ENCODE measurements at places on chromosomes 12 and 14.

- no peak for DNase-seq
These were observed 19.3 kb upstream of the NCOR2 start for GRCh38 chr12:124586756-124587155.

GRCh38 chr12:62267480-62267879 lies 7.3 kb downstream of the USP15 start:
- no peak for DNase-seq

GRCh38 chr12:64181430-64182291 lies 40.4 kb downstream of the KICS2 start:
- DNase-seq = no peak

GRCh38 chr12:47377414-47378221 lies 297.9 kb upstream of the AMIGO2 start:
- peak; percentile 96 for DNase-seq

GRCh38 chr12:59164226-59164625 lies 243.9 kb upstream of the LRIG3 start:
- DNase-seq = no peak

GRCh38 chr14:105933238-105933637 lies 406.9 kb downstream of the TMEM121 start:
- DNase-seq = peak; percentile 16

DNA sequence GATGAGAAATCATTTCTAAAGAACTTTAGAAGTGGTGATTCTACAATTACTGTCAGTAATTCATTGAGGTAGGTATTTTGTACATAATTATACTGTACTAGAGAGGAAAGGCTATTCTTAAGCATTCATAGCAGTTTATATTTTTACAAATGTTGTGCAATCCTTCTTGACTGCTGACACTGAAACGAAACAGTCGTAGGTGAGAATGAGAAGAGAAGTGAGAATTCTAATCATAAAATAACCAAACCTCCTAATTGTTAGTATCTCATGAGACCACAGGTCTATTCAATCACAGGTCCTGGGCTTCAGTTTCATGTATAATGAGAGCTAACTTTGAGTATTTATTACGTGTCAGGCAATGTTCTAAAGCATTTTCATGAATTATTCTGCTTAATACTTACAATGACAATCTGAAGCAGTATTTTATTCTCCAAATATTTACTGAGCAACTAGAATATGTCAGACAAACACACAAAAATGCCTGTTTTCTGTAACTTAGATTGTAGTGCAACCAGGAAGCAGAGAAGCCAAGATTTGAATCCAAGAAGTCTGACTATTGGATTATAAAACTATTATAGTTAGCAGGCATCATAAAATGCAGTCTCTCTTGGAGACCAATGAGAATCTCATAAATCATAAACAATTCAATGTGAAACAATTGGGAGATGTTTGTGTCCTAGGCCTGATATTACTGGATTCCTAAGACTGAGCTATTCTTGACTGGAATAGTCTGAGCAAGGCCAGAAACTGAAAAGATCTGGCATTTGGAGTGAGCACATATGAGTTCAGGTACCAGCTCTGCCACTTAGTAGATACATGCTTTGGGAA lies 24.3 kb downstream of the RERG start:
- DNase-seq = no peak

DNA sequence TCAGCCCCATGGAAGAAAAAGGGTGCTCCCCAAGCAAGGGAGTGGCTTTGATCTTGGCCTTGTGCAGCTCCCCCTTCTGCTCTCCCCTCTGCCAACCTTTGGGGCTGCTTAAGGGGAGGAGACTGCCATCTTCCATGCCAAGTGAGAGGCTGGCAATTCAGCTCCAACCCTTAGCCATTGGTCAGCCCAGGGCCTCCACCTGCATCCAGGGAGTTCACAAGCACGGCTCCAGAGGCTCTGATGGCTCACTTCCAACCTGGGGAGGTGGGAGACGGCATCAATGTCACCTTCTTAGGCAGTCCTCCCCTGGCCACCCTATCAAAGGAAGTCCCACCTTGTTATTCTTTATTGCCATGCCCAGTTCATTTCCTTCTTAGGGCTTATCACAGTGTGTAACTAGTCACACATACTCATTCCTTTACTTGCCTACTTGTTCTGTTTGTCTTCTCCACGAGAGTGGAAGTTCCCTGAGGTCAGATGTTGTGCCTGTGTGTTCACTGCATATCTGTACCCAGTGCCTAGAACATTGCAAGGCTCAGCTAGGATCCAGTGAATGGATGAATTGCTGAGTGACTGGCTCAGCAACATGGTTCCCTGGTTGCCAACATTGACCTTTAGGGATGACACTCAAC lies 5.0 kb downstream of the HDAC7 start:
- no peak for DNase-seq

DNA sequence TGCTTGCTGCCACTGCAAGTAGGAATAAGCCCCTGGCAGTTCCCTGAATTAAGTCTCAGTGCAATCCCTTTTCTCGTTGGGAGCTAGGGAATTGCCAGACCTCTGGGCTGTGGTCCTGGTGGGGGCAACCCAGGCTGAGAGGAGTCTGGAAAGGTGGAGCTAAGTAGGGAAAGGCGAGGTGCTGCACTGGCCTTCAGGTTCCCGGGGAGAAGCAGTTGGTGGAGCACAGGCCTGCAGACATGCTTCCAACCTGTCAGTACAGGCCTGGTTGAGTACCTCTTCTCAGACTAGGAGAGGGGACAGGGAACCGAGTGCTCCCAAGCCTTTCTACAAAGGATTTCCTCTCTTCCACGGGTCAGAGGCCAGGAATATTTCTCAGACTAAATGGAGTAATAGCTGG lies 1.5 kb downstream of the NRIP2 start:
- DNase-seq = no peak

DNA sequence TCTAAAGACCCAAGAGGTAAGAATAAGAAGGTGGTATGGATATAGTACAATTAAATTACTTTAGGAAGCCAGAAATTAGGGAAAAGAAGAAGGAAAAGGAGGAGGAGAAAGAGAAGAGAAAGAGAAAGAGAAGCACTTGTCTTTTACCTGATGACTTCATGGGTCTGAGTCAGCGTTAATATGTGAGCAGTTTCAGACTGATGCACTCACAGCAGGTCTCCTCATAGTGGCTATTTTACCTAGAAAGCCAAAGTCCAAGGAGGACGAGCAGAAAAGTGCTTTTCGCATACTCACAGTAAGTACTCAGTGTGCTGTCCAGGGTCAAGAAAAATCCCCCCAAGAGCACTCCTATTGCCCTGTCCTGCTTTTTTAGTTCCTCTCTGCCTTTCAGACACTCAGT lies 222.1 kb downstream of the C12orf42 start:
- no peak for DNase-seq

DNA sequence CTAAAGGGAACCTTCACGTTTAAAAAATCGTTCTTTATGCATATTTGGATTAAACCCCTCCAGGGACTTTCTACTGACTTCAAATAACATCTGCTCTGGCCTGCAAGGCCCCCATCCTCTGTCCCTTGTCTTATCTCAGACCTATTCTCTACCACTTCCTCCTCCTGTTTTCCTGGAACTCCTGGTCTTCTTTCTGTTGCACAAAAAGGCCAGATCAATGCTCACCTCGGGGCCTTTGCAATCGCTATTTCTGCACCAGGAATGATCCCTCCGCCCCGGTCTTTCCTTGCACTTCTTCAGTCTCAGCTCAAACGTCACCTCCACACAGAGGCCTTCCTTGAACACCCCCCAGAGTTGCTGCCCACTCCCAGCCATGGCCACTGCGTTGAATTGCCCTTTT lies 57.6 kb upstream of the BEGAIN start:
- no peak for DNase-seq

DNA sequence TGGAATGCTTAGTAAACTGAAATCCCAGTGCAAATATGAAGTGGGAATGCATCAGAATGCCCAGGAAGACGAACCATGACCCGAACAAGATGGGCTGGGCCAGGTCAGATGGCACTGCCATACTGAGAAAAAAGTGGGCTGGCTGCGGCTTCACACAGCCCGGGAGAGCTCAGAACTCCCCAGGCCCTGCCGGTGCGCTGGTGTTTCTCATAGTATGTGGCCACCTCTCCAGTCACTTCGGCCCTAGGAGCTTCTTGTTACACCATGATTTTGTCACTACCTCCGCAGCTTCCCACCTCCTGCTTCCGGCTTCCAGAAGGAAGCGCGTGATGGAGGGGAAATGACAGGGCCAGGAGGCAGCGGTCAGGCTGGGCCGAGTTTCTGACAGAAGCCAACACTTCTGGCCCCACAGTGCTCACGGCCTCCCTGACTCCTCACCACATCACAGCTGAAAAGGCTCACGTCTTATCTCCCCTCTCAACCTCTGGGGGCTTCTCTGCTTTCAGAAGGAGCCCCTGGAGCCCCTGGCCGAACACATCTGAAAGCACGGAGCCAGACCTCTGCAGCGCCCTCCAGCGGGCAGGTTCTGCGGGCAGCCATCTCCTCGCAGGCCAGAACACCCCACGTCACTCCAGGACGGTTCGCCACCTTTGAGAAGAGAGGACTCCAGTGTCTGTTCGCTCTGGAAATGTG lies 30.7 kb downstream of the DAD1 start:
- no peak for DNase-seq

DNA sequence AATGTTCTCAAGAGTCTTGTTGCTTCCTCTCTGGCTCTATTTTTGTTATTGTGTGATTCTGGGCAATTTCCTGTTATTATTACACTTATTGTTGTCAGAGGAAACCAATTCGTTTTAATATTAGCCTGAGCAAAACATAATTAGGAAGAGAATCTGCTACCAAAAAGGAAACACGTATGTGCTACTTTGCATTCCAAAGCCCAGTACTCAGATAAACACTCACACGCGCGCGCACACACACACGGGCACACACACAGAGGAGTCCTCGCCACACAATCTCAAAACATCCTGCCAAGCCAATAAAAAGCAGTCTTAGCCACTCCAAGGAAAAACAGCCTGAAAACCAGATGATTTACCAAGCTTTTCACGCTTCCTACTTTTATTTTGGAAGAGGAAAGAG lies 400.7 kb downstream of the NUAK1 start:
- DNase-seq = no peak

DNA sequence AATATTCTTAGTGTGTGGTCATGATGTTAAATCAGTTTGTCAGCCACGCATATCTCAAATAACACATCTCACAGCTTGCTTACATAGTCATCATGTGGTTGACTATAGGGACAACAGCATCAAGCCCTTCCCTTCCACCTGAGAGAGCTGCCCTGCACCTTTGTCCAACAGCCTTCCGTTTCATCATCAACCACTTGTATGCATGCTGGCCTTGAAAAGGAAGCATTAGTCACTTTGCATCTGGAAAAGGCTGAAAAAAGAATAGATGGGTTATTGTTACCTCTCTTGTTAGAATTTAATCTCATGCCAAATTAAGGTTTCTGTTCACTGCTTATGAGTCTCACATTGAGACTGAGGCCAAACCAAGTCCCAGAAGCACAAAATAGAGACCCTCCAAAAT lies 1586.5 kb upstream of the SEL1L start:
- DNase-seq = no peak

GRCh38 chr14:57811998-57812546 lies 53.8 kb downstream of the SLC35F4 start:
- DNase-seq = no peak

- no peak for DNase-seq
These were observed 12.5 kb downstream of the GALNT6 start for GRCh38 chr12:51378749-51379148.

Measured in suprapubic skin (tissue), 4 donors.